ENCODE measurements at places on chromosomes 3 and 15.

GRCh38 chr15:36643551-36643950 is 64.1 kb downstream of the CDIN1 start:
- DNase-seq, result no peak

DNA sequence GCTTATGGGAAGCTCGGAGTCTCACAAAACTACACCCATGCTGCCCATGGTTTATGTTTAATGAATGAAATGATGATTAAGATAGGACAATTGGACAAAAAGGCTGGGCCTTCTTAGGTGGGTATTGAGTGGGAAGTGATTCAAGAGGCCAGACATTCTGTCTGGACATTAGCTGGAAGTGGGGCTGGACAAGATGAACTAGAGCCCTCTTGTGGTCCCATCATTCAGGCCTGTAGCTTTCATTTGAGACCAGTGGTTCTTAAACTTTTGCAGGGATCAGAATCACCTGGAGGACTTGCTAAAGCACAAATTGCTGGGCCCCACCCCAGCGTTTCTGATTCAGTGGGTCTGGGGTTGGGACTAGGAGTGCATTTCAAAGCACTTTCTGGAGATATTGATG is 290.4 kb upstream of the CTDSPL start:
- DNase-seq, result no peak

DNA sequence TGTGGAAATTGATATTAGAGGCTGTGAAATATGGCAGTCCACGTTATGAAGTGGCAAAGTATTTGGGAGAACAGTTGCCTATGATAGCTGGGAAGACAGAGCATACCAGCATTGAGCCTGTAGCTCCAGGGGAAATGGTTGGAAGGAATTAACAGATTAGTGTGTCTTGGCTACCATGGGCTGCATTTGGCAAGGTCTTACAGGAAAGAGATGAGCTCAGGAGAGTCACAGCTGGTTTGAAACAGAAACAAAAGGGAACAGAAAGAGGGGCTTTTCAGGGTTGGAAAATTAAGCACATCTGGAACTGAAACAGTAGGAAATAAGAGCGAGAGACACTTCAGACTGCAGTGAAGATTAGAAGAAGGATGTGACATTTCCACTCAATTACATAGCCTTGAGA is 141.7 kb downstream of the FBLN2 start:
- no peak for DNase-seq

DNA sequence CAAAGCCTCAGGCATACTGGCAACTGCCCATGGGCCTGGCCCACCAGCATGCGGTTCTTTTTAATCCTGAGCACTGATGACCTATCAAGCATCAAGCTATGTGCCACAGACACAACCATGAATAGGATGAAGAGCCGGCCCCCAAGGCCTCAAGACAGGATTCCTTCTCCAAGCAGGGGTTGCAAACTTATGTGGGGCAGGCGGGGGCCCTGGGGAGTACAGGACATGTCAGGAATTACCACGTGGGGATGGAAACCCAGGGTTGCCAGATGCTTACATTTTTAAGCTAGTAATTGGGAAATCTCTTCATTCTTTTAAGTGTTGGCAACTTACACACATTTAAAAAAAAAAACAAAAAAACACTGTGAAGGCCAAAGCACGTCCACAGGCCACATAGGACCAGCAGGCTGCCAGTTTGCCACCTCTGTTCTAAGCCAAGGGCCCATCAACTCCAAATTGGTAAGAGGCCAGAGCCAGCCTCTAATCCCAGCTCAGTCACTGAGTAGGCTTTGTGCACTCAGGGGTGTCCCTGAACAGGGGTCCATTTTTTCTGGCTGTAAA is 32.8 kb downstream of the BDH1 start:
- no peak for DNase-seq

DNA sequence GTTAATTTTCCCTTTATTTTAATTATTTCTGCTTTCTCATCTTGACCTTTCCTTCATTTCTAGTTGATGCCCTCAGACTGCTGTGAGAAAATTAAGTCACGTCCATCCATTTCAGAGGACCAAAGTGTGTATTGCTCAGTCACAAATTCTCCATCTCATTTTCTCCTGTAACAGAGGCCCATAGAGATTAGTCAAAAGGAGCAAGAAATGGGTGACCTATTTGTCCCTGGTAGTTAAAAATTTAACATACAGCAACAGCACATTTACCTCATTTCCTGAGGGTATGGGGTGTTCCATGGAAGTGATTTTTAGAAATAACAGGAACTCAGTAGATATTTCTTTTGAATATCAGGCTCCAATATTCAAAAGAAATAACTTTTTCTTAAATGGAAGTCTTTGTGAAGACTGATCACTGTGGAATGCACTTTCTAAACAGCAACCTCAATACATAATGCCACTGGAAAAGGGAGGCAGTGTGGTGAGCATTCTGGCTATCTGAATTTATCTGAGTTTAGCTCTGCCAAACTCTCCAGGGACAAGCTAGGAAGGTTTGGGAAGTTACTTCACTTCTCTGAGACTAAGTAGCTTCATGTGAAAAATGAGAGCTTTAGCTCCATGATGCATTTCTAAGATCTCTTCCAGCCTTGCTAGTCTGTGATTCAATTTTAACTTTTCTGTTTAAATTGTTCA is 808.2 kb downstream of the SQOR start:
- DNase-seq, result no peak

DNA sequence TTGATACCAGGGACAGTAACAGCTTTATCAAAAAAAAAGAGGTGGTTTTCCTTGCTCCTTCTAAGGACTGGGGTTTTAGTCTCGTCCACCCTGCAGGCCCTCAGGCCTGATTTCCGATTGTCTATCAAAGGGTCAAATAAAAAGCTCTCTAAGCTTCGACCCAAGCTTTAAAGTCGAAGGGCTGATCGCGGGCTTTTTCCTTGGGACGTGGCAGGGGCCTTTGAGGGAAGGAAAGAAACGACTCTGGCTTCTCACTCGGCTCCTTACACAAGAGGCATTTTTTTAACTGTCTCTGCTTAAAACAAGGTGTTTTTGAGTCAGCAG is 354 bp upstream of the KLHL24 start:
- no peak for DNase-seq

DNA sequence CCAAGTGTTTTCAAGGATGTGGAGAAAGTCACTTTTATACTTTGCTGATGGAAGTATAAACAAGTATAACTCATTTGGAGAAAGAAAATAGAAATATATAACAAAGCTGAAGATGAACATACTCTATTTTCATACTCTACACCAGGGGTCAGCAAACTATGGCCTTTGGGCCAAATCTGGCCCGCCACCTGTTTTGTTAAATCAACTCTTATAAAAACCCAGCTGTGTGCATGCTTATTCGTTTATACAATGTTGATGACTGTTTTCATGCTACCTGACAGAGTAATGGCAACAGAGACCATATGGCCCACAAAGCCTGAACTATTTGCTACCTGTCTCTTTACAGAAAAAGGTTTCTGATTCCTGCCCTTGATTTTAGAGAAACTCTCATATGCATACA is 124.0 kb downstream of the NR1D2 start:
- DNase-seq, result no peak

DNA sequence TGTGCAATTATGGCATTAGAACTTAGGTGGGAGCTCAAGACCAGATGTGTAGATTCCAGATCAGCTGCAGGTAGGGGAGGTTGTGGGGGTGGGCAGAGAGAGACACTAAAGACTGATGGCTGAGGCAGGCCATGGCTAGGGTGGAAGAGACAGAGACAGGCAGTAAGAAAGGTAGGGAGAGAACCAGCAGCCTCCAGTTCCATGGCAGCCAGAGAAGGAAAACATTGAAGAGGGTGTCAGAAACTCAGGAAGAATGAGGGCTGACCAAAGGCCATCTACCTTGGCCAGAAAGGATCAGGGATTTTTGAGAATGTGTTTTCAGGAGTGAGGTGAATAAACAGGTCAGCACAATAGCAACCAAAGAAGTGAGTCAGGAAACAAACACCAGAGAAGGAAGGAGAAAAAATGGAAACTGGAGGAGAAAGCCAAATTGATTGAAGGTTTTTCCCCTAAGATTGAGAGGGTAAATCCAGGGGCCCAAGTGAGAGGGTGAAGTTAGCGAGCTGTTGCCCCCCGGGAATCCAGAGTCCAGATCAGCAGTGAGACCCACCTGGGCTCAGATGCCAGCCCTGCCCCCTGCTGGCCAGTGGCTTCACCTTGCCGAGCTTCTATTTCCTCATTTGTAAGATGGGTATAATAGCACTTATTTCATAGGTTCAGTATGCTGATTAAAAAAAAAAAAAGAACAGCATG is 41.0 kb downstream of the ABHD2 start:
- no peak for DNase-seq

DNA sequence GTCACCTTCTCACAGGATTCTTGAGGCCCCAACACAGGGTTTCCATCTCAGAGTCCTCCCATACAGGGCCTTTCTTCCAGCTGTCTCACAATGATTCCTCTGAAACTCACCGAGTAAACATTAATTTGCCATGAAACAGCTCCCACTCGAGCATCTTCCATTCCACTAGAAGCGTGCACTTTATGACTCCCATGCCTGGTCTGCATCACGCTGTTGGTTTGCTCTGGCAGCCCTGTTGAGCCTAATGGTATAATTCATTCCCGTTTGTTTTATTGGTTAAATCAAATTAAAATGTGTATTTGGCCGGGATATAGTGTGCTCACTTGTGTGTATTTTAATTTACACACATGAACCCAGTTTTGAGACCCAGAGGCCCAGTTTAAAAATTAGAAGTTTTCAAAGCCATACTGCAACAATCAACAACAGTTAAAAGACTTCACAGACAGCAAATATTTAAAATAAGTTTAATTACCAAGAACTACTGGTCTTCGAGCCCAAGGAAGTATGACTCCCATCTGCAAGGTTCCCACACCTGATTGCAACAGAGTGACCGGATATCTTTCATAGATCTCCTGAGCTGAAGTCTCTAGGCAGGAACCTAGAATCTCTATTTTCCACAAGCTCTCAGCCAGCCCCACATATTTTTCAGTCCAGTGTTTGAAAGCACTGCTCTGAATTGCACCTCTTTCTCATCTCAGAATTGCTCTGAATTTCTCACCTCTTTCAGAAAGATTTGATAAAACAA is 42.3 kb upstream of the GYG1 start:
- no peak for DNase-seq
